ENCODE measurements at places on chromosomes 5 and 9.

GRCh38 chr9:114154600-114155102 is 686 bp upstream of the COL27A1 start:
- no peak for DNase-seq

GRCh38 chr9:14627513-14627912 is 65.7 kb downstream of the ZDHHC21 start:
- no peak for DNase-seq

GRCh38 chr5:143682246-143682905 is 129.6 kb upstream of the HMHB1 start:
- DNase-seq, result no peak

GRCh38 chr9:126415741-126416370 is 89.2 kb downstream of the MVB12B start:
- DNase-seq, result no peak

DNA sequence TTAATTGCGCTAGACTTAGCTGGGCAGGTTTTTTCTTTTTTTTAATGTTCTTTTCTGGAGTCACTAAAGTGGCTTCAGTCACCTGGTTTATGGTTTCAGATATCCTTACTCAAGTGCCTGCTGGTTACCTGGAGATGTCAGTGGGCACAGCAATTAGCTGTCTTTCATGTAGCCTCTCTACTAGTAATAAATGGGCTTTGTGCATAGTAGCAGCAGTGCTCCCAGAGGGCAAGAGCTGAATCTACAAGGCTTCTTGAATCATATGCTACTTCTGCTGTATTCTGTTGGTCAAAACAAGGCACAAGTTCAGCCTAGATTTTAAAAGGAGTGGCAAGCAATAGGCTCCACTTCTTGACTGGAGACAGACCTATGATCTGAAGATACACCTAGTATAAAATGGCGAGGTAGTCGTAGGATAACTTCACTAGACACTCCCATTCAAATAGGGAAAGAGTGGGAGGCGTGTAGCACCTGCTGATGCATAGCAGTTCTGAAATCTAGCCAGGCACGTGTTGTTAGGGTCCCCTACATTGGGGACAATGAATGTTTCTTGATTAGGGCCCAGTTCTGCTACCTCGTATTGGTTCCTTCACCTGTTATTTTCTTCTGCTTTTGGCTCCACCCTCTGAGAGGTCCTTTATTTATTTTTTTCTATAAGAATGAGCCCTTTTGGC is 7.0 kb downstream of the SCAMP1 start:
- no peak for DNase-seq

DNA sequence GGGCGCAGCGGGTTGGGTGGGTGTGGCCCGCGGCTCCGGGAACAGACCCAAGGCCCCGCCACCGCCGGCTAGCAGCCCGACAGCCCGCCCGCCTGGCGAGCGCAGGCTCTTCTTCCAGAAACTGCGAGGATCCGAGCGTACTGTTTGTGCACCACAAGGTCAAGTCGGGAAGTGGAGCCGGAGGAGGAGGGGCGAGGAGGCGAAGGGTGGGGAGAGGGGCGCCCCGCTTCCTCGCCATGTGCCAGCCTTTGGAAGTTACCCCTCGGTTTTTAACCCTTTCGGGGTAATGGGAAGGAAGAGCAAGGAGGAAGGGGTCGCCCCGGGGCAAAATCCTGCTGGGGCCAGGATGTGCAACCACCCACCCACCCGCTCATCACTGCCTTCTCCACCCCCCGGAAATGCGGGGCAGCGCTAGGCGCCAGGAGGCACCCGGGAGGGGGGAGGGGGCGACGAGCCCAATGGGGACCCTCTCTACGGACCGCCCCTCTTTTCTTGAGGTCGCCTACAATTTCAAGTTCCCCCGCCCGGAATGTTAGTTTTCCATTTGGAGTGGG is 1.1 kb upstream of the JADE2 start:
- DNase-seq, result peak; percentile 42

DNA sequence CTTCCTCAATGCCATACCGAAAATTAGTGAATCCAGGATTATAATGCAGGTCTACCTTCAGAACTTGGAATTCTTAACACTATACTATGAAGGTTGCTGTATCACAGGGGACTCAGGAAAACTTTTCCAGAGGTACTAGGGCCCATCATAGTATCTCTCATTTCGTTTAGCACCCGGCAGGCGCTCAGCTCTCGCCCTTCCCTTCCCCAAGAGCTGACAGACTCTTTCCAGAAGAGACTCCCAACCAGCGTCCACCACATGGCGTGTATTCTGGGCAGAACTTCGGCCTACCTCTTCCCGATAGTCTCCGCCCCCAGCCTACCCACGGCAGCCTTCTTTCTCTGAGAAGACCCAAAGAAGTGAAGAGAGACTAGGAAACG is 271 bp downstream of the NOL8 start:
- no peak for DNase-seq
